ENCODE measurements at places on chromosomes 5 and 9.

DNA sequence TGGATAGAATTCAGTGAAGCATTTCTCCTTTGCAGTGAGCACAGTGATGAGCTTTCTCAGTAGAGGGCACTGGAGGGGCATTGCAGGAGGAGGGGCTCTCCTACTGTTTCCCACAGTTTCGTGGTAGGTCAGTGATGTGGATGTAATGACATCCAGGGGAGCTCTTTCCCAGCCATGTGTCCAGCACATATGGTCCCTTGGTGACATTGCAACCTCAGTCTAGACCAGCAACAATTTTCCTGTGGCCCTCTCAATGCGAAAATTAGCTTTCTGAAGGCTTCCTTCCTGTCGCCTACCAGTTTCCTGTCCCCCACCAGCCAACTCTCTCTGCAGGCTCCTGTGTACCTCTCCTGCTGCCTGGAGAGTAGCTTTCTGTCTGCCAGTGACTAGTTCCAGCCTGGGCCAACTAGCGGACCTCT, 6.9 kb upstream of the PDCL start:
- DNase-seq = no peak

- no peak for DNase-seq
These were observed at the start of gene ZNF883 for GRCh38 chr9:113011911-113012381. TSS of gene ZNF883 (minus strand) at chr9:113012192.

GRCh38 chr5:111775224-111775623, 18.2 kb upstream of the NREP start:
- no peak for DNase-seq

DNA sequence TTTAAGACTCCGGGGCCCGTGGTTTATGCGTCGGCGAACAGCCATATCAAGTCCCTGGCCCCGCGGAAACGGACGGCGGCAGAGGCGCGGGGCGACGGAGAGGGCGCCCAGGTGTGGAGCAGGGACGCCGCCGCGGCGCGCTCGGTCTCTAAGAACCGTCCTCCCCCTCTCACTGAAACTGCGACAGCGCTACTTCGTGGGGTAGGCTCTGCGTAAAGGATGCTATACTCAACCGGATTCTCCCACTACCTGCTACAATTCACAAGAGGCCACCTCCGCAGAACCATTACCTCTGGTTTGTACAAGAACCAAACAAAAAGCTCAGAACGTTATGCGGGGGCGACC, 404 bp downstream of the MRNIP start:
- no peak for DNase-seq

- no peak for DNase-seq
These were observed 142.7 kb upstream of the FBXL17 start for GRCh38 chr5:108524564-108524963.

- DNase-seq = no peak
These were observed 1.3 kb downstream of the PTCH1 start for GRCh38 chr9:95515272-95516113.

- DNase-seq = no peak
These were observed 102.5 kb upstream of the ADAMTS16 start for GRCh38 chr5:5037674-5038073.

GRCh38 chr5:169944115-169944514, 36.2 kb downstream of the INSYN2B start:
- DNase-seq = no peak

- no peak for DNase-seq
These were observed 117.6 kb downstream of the PCSK1 start for GRCh38 chr5:96315431-96315830.

GRCh38 chr9:113921396-113921925, 45.4 kb downstream of the ZNF618 start:
- DNase-seq = no peak

DNA sequence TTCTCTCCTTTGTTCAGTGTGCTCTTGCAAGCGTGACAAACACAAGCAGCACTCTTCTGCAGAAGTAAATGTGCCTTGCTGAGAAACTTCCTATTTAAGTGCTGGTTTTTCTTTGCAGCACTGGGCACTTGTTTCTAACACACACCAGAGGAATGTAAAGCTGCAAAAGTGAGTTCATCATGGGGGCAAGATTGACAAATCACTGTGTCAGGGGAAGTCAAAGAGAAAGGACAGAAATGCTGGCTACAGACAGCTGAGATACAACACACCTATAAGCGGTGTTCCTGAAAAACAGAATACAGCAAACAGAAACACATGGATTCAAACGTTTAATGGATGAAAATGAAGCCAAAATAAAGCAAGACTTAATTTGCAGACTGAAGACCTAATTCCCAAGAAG, 19.6 kb downstream of the ROR2 start:
- DNase-seq = no peak

DNA sequence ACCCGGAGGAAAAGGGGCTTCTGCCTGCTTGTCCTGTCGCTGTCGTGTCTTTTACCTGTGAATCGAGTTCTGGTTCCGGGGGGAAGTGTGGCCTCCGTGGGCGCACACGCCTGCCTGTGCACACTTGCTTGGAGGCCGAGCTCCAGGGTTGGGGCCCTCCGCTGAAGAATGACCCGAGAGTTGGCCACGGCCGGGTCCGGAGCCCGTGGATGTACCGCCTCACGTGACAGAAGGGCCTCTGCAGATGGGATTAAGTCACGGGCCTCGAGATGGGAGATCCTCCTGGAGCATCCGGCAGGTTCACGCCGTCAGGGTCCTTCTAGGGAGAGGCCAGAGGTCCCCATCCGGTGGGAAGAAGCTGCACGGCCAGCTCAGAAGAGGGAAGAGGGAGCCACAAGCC, 81.0 kb downstream of the KCNT1 start:
- DNase-seq = no peak

DNA sequence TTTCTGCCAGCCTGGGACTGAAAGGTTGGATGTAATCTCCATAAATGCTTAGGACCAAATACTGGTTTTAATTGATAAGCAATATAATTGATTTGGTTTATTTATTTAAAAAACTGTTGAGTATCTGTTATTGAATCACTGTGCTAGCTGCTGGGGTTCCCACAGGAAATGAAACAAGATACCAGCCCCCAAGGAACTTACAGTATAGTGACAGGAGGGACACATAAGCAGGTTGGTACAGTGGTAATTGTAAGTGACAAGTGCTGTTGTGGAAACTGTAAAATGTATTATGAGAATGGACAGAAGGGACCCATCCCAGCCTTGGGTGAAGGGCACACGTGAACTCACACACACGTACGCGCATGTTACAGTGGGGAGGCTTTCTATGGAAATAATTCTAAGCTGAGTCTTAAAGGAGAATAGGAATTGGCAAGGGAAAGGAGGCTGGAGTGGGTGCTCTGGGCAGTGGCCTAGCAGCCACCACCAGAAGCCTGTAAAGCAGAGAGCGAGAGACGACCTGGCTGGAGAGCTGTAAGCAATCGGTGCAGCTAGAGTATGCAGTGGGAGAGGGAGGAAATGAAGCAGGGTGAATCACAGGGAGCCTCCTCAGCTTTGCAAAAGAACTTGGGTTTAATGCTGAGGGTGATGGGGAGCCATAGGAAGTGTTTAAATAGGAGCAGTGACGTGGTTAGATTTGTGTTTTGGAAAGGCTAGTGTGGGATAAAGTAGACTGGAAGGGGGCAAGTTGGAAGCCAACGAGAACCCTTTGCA, 39.3 kb downstream of the GLRA1 start:
- DNase-seq = no peak

GRCh38 chr5:119072496-119072895, 1.6 kb downstream of the DMXL1 start:
- DNase-seq = no peak

- no peak for DNase-seq
These were observed 3.2 kb downstream of the THG1L start for GRCh38 chr5:157734436-157734835.

- DNase-seq = no peak
These were observed 4.8 kb upstream of the PLGRKT start for GRCh38 chr9:5442400-5443011.

DNA sequence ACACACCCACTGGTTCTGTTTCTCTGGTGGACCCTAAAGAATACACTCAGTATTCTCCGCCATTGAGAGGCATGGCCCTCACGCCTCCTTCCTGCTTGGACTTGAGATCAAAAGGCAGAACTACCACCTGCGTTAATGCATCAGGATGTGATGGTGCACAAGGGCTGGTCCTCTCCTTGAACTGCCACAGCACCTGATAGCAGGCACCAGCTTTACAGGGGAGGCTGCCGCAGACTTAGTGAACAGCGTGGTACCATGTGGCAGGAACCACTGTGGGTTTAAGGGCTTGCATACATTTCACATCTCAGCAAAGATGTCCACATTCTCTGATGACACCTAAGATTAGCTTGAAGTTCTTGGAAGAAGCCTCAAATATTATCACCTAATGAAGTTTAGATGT, 208.7 kb downstream of the GADD45G start:
- no peak for DNase-seq

DNA sequence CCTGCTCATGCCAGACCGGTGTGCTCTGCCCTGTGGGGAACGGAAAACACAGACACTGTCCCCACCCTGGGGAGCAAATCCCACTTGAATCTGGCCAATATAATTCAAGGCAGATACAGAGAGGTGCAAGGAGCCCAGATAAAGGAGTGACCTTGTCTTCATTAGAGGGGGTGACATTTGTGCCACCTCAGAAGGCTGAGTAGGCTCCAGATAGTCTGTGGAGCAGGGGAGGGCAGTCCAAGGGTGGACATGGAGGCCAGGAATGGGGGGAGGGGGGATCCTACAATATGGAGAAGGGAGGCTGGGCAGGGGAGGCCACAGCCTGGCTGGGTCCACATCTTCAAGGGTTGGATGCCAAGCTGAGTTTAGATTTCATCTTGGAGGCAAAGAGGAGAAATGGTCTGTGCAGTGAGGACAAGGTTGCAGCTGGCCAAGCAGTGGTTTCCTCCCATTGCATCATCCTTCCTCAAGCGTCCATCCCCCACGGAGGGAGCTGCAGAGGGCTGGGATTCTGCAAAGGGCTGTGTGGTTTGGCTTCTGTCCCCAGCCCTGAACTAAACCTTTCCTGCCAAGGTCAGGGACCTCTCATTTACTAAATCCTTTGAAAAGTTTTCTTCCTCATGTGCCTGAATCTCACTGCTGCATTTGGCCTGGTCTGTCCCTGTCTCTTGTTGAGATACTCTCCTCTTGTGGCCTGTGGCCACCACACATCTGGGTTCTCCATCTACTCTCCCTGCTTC, 60.1 kb downstream of the GALNT12 start:
- no peak for DNase-seq

DNA sequence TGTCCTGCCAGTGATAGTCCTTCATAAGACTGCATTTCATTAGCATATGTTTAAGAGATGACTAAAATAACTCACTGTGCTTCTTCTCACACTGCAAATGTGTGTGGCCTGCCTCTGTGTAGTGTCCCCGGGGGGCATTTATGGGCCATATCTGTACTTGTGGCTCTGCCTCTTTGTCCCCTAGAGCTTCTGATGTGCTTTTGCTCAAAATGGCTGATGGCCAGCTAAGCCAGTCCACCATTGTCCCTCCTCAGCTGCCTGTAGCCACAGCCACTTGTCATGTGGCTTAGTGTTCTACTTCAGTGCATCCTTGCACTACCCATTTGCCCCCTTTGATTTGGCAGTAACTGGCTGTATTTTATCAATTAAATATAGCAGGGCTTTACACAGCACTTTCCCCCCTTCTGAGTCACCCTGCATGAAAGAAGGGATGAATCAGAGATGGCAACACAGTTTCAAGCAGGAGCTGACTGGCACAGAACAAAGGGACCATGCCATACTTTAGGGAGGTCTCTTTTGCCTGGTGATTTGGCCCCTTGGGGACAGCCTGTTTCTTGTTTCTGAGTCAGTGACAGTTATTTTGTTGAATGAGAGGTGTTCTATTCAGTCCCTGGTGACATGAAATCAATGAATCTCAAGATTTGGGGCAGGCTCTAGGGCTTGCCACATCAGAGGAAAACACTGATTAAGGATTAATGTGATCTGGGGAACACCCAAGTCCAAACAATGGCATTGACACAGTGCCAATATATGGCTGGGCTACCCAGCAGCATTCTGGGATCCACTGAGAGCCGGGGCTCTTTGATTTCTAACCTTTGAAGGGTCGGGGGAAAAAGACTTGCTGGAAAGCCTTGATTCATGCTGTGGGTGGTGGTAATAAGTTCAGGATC, 245.5 kb downstream of the SMARCA2 start:
- no peak for DNase-seq

- DNase-seq = no peak
These were observed 135.8 kb downstream of the TRIM36 start for GRCh38 chr5:115033861-115034260.

GRCh38 chr9:79020276-79020675, 551.5 kb upstream of the TLE4 start:
- DNase-seq = no peak

DNA sequence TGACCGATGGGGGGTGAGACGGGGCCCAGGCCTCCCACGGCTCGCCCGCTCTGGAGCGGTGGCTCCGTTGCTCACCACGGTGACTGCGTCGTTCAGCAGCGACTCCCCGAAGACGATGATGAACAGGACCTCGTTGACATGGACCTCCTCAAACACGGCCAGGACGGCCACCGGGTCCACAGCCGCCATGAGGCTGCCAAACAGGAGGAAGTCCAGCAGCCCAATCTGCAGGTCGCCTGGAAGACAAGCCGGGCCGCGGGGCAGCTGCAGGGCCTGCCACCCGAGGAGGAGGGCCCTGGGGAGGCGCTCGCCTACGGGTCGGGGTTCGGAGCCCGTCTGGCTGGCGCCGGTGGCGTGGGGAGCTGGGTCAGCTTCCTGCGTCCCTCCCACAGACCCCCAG, 36.0 kb downstream of the SLC9A3 start:
- DNase-seq = no peak

Data from keratinocyte (primary cell).